ENCODE measurements at places on chromosomes 11 and 22.

- DNase-seq: peak; percentile 47
Measured at GRCh38 chr22:26669060-26669481, 11.7 kb downstream of the MIAT start.

DNA sequence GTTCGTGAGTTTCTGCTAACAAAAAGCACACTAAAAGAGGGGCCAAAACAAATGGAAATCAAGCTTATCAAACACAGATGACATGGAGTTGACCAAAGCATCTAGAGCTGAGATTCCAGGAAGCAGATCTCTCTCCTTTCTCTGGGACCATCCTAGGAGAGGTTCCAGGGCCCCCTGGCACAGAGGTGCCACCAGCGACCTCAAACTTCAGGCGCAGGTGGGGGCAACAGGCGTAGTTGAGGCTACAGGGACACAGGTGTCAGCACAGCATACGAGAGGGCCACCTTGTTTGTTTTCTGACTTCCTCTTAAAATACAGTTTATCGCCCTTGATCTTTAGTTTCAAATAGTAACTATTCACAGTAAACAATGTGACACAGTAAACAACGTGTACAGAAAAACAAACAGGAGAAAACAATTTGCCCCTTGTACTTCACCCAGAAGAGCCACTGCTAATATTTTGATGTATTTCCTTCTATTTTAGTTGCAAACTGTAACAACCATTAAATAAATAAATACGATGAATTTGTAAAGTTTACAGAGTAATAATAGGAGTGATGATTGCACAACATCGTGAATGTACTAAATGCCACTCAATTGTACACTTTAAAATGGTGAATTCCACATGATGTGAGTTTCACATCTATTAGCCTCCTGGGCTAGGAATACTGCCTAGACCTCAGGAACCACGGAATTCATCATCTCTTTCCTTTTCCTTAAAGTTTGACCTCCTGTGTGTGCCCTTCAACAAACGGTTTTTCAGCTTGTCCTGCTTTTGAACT is 52.2 kb downstream of the IGLL5 start:
- no peak for DNase-seq

- DNase-seq: no peak
Measured at GRCh38 chr11:132472411-132473172, 1059.7 kb downstream of the OPCML start.

DNA sequence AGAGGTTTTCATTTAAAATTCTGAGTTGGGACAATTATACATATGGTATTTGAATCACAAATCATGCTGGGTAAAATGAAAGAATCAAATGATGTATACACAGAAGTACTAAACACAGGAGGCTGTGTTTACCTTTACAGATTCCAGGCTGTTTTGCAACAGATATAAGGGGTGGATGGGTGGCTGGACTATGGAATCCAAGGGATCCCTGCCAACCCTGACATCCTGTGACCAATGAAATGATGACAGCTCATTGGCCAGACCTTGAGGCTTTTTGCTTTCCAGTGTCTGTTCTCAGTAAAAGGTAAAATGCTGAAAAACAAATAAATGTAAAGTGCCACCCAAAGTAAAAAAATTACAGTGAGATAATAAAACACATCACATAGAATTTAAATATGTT is 3.3 kb upstream of the DDI1 start:
- no peak for DNase-seq

DNA sequence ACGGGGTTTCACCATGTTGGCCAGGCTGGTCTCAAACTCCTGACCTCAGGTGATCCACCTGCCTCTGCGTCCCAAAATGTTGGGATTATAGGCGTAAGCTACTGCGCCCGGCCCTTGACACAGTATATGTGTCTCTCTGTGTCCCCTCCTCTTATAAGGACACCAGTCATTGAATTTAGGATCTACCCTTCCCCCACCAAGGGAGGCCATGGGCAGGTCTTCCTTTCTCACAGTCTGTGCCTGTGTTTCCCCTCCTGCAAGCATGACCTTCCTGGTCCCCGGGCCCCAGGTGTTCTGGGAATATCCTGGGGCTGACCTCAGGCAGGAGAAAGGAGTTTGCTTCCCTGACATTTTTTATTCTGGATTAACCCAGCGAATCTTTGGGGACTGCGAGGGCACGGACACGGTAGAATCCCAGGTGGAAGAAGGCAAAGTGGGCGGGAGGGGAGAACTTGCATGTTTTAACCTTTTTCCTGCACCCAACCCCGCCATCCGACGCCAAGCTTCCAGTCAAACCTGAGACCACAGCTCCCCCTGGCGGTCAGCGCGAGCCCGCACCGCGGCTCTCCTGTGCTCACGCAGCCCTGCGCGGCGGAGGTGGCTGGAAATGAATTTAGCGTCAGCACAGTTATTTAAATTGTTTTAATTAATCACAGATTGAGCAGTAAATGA is 42.1 kb upstream of the ISX start:
- peak; percentile 36 for DNase-seq

- DNase-seq: no peak
Measured at GRCh38 chr11:62677156-62677555, 1.7 kb downstream of the UBXN1 start.

- DNase-seq: no peak
Measured at GRCh38 chr11:3905080-3905953, 49.9 kb downstream of the STIM1 start.

GRCh38 chr22:20180640-20181039 is 29.8 kb upstream of the CCDC188 start:
- no peak for DNase-seq

DNA sequence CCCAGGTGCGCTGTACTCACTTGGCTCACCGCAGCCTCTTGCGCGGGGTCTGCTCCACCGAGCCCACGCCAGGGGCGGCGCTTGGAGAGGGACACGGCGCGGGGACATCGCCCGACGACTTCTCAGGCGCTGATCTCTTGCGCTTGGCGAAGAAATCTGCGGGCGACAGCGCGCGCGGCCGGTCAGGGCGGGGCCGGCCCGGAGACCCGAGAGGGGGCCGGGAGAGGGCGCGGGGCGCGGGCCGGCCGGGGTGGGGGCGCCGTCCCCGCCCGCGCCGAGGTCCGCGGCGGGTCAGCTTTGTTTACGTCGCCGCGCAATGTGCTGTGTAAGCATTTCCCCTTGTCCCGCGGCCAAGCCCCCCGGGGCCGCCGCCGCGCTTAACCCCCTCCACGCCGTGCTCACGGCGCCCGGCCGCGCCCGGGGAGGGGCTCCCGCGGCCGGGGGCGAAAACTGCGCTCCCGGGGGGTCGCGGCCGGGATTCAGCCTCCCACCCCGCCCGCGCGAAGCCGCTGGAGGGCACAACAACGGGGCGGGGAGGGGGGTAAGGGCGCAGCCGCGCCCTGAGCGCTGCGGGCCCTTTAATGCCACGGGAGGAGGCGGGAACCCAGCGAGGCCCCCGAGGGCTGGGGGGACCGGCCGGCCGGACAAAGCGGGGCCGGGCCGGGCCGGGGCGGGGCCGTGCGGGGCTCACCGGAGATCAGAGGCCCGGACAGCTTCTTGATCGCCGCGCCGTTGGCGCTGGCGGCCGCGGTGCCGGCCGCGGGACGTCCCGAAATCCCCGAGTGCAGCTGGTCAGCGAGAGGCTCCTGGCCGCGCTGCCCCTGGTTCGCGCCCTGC is 1.4 kb downstream of the CDKN1C start:
- peak; percentile 18 for DNase-seq

GRCh38 chr11:39990421-39990831 is 1469.0 kb downstream of the LRRC4C start:
- DNase-seq: no peak

- DNase-seq: no peak
Measured at GRCh38 chr11:11856638-11857037, 14.9 kb downstream of the USP47 start.

GRCh38 chr11:8442301-8442700 is 151.7 kb downstream of the STK33 start:
- no peak for DNase-seq

- no peak for DNase-seq
Measured at GRCh38 chr11:67433536-67434394, 3.7 kb downstream of the PTPRCAP start.

DNA sequence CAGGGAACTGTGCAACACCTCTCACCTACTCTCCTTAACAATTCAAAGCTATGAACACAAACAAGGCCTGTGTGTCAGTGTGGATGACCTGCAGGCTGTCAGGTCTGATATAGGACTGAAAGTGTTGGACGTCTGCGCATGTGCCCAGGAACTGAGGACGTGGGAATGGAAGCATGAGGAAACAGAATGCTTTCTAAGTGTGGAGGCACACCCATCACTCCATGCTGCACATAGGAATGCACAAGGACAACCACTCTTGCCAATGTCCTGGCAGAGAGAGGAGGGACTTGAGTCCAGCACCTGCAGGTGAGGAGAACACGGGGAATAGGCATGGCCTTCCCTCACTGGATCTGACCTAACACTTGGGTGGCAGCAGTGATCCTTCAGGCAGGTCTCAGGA is 874.3 kb downstream of the OPCML start:
- DNase-seq: no peak

- DNase-seq: no peak
Measured at GRCh38 chr11:35478471-35479091, 46.8 kb downstream of the PAMR1 start.

GRCh38 chr22:39947220-39948216 is 12.7 kb upstream of the TMA7B start:
- peak; percentile 63 for DNase-seq

DNA sequence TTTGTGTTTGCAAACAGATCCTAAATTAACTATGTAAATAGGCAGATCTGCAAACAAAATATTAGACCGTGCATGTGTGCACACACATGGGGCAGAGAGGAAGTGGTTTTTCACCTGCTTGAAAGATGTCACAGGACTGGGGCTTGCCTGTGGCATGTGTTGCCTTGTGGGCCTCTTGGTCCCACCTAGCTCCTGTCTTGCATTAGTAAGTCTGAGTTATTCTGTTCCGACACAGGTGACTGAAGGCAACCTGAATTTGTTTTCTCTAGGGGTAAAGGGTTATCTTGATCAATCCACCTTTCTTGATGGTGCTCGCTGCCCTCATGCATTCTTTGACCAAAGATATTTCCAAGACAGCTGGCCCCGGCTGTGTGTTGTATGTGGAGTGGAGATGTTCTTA is 667.5 kb downstream of the NTM start:
- DNase-seq: no peak

GRCh38 chr11:126548581-126549550 is 193.4 kb downstream of the ST3GAL4 start:
- no peak for DNase-seq

- DNase-seq: no peak
Measured at GRCh38 chr11:73323464-73323863, 15.4 kb downstream of the ARHGEF17 start.

DNA sequence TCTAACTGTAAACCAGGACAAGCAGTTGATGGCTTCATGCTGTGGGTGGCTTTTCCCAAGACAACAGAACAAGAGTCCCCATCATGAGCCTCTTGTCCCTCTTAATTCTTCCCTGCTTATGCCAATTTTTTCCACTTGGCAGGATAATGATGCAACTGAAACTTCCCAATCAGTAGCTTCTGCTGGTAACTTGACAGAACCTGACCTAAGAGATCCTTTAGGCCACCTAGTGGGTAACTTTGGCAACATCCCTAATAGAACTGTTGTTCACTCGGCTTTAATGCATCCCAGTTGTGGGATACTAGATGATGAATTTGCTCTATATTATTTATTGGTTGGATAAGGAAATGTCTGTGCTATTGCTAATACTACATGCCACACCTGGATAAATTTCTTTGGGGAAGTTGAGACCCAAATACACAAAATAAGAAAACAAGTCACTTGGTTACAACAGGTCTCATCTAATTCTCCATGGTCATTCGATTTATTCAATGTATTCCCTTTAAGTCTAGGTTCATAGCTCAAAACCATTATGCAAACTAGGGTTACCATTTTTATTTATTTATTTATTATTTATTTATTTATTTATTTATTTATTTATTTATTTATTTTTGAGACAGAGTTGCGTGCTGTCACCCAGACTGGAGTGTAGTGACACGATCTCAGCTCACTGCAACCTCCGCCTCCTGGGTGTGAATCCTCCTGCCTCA is 41.4 kb upstream of the NFAM1 start:
- DNase-seq: peak; percentile 23

GRCh38 chr11:110430267-110431050 is 711 bp downstream of the FDX1 start:
- no peak for DNase-seq

- no peak for DNase-seq
Measured at GRCh38 chr22:33817512-33818127, 102.7 kb downstream of the LARGE1 start.

DNA sequence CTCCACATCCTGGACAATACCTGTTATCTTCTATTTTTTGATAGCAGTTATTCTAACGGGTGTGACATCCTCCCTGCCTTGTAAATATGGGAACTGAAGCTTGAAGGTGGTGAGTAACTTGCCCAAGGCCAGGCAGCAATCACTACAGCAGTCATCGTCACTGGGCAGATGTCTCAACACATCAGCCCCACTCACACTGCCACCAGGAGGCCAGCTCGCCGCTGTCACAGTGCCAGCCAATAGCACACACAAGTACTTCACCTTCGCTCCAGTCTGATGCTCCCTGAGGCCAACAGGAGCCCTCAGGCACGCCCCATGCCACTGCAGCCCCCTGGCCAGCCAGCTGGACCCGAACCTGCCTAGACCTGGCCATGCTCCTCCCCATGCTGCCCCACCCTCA is 4.9 kb upstream of the TTLL1 start:
- no peak for DNase-seq

DNA sequence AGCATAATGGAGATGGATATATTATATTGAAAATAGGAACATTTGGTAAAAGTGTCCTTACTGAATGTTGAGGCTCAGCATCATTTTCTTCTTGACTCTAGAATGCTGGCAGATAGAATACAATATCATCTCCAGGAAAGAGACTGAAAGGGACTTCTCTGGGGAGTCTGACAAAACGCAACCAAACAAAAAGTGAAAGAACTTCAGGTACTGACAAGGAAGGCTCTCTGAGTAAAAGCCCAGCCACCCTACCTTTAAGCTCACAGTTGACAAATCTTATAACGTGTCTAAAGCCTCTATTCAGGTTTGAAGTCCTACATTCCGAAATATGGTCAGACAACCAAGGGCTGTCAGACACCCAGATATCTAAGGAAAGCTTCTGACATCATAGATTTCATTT is 590.8 kb downstream of the SOX6 start:
- DNase-seq: no peak

DNA sequence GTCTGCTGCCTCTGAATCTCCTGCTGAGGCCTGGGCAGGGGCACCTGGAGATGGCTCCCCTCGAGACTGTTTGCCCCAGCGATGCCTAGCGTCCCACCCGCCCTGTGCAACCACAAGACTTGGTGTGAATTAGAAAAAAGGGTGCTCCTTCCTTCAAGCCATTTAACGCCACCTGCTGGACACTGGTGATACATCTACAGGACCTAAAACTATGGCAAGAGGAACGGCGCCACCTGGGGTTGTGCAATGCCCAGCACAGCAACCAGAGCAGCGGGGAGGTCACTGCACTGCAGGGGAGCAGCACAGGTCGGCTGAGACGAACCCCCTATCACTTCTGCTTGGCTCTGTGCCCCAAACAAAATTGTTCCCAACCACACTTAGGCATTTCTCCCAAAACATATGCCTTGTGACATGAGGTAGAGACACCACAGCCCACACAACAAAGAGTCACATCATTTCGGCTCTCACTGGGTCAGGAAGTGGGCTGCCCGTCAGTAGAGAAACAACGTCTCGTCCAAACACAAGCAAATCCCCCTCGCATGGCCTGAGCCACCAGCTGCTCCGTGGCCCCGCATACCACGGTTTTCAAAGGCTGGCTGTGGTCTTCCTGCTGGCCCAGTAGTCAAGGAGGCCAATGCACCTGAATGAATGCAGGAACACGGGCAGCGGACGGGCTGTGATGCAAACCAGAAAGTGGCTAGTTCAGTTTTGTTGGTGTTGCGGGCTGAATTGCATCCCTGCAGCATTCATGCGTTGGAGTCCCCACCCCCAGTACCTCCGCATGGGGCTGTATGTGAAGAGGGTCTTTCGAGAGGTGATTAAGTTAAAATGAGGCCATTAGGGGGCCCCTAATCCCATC is 171.9 kb downstream of the SHANK2 start:
- DNase-seq: peak; percentile 24

All from hematopoietic multipotent progenitor cell treated with erythropoietin and hydrocortisone succinate and interleukin-3 and kit ligand, for 17 days (in vitro differentiated cells).